ENCODE measurements at places on chromosomes 2 and 18.

DNA sequence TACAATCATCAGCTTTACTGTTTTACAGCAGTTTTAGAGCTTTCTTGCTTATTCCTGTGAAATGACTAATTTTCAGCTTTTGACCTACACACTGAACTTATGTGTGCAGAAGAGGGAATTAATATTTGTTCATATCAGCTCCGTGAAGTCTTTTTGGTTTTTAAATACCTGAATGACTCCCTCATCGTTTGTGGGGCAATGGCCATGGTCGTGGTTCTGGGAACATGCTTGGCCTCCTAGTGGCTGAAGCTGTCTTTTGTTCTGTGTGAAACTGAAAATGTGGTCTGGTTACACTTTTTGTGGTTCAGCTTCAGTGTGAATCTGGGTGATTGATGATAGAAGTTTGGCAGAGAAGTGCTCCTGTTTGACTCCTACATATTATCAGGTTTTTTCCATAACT is 408.1 kb downstream of the THSD7B start:
- DNase-seq, result no peak

DNA sequence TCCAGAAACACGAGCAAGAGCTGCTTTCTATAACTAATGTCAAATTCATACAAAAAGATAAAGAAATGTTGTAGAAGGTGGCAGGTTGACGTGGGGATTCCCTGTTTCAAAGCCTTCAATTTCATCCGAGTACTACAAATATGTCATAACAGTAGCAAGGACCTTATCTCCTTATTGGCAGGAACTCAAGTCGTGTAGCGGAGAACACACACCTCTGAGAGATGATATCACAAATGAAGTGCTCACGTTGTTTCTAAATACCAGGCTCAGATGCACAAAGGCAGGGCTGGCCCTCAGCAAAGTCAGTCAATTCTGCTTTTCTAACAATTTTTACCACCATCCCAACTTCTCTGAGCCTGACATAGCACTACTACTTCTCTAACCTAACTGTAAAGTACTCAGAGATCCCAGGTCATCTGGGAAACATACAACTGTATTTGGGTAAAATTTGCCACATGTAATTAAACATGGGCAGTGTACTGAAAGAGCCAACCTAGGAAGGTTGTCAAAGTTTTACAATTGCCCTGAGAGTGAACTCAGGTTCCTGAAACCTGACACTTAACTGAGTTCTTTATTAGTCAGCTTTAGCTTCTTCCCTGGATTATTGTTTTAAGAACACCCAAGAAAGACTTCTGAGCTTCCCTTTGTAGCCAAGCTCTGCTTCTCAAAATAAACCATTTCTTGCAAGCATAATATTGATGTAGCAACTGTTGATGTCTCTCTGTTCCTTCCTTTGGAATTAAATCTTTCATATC is 813.7 kb upstream of the ACVR2A start:
- DNase-seq, result peak; percentile 57

- DNase-seq, result no peak
Observed at GRCh38 chr2:120600335-120600734, 135.3 kb upstream of the GLI2 start.

DNA sequence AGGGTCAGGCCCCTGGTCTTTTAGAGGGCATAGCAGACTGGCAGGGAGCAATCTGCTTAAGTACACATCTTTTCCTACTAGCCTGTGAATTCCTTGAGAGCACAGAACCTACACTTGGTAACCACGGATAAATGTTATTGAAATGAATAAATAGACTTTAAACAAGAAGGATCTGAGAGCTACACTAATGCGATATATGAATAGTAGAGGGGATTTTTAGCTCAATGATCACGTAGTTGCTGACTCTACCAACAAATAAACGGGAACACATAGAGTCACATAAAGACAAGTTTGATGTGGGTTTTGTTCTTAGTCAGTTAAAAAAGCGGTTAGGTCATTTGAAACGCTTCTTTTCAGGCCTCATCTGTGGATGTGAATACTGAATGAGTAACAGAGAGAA is 290.3 kb upstream of the CCDC68 start:
- no peak for DNase-seq

GRCh38 chr18:73728657-73729056 is 419.0 kb downstream of the FBXO15 start:
- no peak for DNase-seq

DNA sequence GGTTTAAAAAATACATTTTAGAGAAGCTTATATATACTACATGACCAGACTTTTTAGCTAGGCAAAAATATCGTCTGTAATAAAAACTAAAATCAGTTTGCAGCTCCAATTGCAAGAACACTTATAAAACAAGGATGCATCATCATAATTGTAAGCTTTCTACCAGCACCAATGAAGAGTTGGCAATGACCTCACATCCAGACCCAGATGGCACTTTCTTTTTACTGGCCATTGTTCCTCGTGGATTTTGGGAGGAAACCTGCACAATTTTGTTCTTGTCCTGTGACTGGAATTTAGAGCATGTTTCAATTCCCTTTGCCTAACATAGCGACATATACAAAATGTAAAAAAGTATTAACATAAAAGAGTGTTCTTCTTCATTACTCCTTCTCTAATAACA is 174.3 kb downstream of the ZNF521 start:
- no peak for DNase-seq

DNA sequence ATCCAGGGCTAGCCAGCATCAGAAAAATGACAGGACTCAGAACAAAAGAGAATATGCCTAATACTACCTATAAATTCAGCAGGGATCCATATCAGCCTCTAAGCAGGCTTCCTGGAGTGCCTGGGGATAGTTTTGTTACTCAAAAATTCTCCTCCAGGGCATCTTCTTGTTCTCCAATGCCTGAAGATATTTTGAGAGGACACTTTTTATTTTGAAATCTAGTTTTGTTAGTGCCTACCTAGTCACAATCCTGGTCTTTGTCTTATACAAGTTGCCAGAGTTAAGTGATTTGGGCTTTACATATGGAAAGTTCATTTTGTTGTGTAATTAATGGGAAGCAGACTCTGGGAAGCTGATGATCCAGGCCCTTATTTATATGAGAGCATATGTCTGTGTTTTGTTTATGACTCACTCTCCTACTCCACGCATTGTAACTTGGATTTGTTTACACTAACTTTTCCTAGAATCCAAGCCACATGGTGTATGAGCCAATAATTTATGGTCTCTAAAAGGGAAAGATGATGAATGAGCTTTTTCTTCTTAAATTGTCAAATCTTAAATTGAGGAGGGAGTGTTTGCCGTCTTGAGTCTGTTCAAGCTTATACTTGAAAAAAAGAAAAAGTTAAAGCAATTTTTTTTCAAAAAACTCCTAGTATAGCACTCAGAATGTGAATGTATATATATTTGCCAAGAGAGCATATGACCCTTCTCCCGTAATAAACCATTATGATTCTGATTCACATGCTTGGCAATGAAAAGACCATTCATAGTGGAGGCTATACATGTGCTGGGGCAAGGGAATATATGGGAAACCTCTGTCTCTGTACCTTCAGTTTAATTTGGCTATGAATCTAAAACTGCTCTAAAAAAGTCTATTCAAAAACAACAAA is 370.3 kb downstream of the SETBP1 start:
- peak; percentile 52 for DNase-seq

- no peak for DNase-seq
Observed at GRCh38 chr2:96760986-96761832, 507 bp downstream of the CNNM4 start.

DNA sequence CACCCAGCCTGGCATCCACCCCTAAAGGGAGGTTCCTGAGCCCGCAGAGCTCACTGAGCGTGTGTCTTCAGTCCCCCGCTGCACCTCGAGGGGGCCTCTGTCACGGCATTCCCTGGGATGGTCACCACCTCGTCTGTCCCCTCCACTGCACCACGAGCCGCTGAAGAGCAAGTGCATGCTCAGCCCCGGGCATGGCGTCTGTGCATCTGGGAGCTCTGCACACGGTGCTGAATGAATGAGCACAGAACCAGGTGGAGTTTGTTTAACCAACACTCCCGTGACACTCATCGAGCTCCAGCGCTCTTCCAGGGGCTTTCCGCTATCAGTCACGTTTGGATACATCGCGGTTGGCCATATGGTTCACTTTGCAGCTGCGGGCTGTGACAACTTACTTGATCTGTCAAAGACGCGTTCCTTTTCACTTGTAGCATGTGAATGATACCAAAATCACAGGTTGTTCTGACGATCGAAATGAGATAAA is 9.2 kb downstream of the ALLC start:
- no peak for DNase-seq

DNA sequence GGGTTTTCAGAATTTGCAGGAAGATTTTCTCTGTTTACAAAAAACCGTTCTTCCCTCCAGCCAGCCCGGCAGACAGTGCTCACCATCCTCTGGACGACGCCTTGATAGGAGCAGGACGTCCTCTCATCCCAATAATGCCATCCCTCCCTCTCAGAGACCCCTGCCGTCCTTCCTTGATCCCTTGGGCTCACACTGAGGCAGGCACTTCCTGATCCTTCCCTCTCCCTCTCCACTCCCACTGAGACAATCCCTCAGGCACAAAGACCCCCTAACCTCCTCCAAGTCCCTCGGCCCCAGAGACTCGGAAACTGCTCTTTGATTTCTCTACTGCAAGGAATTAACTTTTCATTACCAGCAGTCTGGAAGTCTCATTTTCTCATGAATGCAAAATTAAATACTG is 42.5 kb downstream of the PAX3 start:
- DNase-seq, result no peak

DNA sequence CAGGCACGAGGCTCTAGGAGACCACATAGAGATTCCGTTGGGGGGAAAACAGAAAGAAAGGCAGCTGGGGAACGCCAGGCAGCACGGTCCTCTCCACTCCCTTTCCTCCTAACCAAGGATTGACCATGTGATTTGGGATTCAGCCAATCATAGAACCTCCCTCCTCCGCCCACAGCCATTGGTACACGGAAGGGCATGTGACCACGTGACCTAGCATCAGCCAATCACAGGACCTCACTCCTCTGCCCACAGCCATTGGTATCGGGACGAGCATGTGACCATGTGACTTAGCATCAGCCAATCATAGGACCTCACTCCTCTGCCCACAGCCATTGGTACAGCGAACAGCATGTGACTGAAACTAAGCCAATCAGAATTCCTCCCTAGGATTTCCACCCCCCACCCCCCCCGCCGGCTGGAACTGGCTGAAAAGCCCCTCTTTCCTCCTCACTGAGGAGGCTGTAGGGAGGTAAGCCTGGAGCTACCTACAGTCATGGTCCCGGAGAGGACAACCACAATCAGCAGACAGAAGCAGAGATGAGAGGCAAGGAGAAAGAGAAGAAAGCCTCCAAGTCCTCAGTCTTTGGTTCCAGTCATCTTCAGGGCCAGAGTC is 7.6 kb downstream of the SERPINE2 start:
- DNase-seq, result no peak

DNA sequence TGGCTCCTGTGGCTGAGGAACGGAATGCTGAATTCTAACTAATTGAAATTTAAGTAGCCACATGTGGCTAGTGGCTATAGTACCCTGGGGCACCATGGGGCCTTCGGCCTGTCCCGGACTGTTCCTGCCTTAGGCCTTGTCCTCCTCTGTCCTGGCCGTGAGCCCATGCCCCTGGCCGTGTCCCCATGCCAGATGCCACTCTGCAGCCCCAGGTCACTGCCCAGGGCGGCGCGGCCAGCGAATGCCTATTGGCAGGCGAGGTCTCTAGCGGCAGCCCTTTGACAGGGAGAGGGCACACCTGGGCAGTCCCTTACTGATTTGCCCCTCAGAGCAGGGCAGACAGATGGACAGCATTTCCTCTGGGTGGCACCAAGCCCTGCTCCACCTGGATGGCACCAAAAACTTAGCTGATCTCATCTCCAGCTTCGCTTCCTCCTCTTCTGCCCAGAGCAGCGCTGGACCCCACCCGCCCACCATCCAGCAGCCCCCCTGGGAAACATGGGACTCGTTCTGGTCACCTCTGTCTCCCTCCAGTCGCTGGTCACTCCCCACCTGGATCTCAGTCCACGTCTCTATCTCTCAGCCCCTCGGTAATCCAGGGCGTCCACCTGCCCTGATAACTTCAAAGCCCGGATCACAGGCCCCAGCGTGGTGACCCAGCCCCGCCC is 1.1 kb upstream of the DGKD start:
- DNase-seq, result no peak

DNA sequence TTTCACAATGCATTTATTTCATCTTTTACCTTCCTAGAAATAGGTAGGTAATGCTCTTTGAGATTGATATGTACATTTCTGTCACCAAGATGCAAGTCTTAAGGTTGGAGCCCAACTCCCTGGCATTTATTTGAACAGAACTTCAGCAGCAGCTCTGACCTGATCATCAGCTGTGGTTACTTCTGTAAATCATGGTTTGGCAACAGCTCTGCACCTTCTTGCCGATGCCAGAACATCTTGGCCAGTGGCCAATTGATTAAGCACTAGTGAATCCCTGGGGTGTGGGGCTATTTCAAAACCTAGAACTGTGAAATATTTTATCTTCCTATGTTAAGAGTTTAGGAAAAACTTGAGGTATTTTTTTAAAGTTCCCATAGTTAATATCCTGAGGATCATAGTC is 124.8 kb upstream of the NYAP2 start:
- peak; percentile 18 for DNase-seq

GRCh38 chr2:9879455-9880194 is 36.4 kb downstream of the TAF1B start:
- DNase-seq, result no peak

- no peak for DNase-seq
Observed at GRCh38 chr2:197219636-197220035, 90.9 kb downstream of the ANKRD44 start.

- no peak for DNase-seq
Observed at GRCh38 chr2:58762176-58762781, 521.2 kb upstream of the FANCL start.

GRCh38 chr18:28584731-28585130 is 407.8 kb upstream of the CDH2 start:
- DNase-seq, result no peak

- no peak for DNase-seq
Observed at GRCh38 chr2:201149064-201149820, 33.3 kb downstream of the CFLAR start.

- DNase-seq, result no peak
Observed at GRCh38 chr2:135829378-135830135, 7.4 kb downstream of the LCT start.

Data from LNCaP clone FGC (cell line).